ENCODE measurements at places on chromosomes 7 and 10.

DNA sequence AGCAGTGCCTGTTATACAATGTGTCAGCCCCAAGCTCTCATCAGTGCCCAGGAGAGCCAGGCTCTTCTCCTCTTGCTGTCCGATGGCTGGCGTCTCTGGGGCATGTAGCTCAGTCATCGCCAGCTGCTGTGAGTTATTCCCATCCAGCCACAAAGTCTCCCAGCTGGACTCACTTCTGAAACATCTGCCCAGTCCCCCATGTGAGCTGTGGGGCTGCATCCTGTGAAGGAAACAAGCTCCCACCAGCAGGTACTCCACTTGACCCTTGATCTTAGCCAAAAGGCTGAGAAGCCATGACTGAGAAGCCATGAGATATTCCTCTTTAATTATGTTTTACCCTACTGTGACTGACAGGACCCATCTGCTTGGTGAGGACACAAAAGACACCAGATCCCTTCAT lies 212.7 kb upstream of the IGFBP3 start:
- no peak for DNase-seq

- no peak for DNase-seq
Observed at GRCh38 chr7:99404977-99405320, 3.4 kb downstream of the PDAP1 start.

- DNase-seq = no peak
Observed at GRCh38 chr7:47683485-47683898, 101.6 kb upstream of the TNS3 start.

DNA sequence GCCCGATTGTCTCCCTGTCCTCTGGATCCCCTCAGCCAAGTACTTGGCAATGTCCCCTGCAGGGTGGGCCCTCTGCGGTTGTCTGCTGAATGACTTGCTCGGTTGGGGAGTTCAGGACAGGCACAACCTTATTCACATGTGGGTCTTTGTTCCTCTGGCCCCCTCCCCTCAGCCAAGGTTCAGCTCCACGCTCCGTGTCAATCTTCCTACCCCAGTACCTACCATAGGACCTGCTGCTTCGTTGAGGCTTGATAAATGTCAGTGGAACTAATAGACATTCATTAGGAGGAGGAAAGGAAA lies 7.1 kb downstream of the CPA5 start:
- no peak for DNase-seq

- peak; percentile 66 for DNase-seq
Observed at GRCh38 chr7:150388709-150389531, 9.8 kb downstream of the ZNF775 start.

- no peak for DNase-seq
Observed at GRCh38 chr10:3042589-3042988, 24.8 kb upstream of the PFKP start.

- no peak for DNase-seq
Observed at GRCh38 chr7:84941291-84941690, 245.6 kb downstream of the SEMA3D start.

DNA sequence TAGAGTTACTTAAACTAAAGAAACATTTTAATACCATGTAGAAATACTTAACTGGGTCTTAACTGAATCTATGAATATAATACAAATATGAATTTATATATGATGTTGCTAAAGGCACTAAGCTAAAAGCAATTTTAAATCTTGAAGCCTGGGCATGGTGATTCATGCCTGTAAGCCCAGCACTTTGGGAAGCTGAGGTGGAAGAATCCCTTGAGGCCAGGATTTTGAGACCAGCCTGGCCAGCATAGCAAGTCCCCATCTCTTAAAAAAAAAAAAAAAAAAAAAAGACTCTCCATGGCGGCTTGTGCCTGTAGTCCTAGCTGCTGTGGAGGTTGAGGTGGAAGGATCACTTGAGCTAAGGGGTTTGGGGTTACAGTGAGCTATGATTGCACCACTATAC lies 95.3 kb downstream of the CCSER2 start:
- no peak for DNase-seq

Data from C1 segment of cervical spinal cord (tissue), 14 donors.